ENCODE measurements at places on chromosomes 16 and 17.

GRCh38 chr17:21370430-21370829 is 5.7 kb upstream of the KCNJ12 start:
- DNase-seq = no peak

- no peak for DNase-seq
Observed at GRCh38 chr17:47275245-47275984, 21.8 kb downstream of the ITGB3 start.

DNA sequence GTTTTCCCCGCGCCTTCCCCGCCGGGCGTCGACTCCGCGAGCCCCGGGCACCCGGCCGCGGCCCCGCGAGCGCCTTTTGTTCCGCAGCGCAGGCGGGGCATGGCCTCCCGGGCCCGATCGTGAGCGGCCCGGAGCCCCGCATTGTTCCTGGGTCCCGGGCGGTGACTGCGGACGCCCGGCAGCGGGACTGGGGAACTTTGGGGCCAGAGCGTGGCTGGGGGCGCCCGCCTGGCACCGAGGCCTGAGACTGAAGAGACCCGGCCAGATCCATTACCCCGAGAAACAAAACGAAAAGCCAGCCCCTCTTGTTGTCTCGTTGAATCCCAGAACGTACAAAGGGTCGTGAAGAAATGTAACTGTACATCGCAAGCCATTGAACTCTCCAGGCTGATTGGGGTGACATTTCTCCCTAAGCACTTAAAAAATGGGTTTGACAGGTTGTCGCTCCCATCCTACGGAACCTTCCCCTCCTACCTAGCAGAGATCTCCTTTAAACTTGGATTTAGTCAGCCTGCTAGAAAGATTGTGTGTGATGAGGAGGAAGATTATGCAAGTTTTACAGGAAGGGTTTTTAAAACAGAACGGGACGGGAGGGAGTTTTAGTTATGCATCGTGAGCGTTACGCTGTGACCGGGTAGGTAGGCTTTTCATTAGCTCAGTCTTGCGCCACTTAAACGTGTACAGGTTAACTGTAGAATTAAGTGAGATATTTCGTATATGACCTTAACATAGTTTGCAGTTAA is 825 bp downstream of the METTL9 start:
- no peak for DNase-seq

DNA sequence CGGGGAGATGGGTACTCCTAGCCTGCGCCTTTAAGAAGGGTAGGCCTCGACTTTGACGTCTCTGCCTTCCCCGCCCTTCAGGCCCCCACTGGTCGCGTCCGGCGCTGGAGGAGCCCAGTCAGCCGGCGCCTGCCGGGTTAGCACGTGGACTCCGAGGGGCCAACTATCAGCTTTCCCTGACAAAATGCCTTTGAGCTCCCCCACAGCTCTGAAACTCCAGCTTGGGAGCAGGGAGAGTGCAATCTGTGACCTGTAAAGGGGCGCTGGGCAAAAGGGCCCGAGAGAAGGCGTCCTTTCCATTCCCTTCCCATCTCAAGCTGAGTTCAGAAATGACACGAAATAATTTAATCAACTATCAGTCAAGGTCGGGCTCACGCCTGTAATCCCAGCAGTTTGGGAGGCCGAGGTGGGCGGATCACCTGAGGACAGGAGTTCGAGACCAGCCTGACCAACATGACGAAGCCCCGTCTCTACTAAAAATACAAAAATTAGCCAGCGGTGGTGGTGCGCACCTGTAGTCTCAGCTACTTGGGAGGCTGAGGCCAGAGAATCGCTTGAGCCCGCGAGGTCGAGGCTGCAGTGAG is 2.3 kb upstream of the SLC25A39 start:
- DNase-seq = peak; percentile 87

GRCh38 chr16:13351181-13351580 is 449.8 kb downstream of the SHISA9 start:
- DNase-seq = no peak

DNA sequence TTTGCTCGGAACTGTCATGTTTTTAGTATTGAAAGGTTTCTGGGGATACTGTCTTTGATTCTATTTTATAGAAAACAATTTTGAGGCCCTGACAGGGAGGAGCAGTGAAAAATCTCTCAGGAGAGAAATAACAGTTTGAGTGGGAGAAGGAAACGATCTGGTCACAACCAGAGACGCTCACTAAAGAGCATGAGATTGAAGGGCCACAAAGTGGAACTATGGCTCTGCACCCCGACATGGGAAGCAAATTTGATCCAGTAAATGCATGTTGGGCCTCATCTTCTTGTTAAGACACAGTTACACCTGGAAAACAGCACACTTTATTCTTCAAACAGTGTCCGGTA is 492 bp downstream of the ERAL1 start:
- no peak for DNase-seq

DNA sequence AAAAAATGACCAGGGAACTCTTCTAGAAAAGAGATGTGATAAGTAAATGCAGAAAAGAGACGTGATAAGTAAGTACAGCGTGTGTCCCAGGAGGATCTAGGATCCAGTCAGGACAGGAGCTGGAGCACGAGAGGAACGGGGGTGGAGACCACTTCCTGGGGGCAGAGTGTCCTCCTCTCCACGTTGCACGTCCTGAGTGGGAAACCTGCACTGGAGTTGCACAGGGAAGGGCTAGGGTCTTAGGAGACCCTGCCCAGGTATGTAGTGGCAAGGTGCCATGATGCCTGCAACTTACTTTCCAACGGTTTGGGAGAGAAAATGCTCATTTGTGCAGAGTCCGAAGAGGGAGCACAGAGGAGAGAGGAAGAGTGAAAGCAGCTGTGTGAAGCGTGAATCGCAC is 55.8 kb downstream of the RNF213 start:
- no peak for DNase-seq

DNA sequence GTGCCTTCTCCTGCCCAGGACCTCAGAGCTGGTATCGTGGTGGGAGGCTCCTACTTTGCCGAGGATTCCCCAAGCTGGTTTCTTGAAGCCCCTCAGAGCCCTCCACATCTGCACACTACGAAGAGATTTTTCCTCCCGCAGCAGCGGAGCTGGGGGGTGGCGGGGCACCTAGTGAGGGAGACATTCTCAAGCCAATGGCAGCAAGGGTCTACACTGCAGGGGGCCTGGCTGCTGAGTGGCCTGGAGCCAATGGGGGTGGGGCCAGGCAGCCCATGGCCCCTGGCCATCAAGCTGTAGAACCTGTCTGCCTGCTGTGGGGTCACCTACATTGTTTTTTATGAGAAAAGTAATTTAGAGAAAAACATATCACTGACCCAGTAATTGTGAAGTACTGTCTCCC is 5.0 kb downstream of the SLC26A11 start:
- no peak for DNase-seq

DNA sequence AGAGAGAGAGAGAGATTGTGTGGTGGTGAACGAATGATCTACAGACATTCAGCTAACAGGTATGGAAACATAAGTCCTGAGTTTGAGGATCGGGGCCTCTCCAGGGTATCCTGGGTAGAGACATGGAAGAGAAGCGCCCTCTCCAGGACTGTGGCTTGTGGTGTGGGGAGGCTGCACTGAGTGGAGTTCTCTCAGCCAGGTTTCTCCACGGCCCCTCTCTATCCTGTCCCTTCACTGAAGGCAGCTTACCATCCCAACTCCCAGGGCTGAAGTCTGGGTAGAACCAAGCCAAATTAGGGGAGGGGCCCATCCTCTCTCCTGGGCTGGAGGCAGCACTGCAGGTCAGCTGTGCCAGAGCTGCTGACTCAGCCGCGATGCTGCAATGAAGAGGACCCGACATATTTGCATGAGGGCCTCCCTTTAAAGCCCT is 6.2 kb downstream of the C1QL1 start:
- no peak for DNase-seq

DNA sequence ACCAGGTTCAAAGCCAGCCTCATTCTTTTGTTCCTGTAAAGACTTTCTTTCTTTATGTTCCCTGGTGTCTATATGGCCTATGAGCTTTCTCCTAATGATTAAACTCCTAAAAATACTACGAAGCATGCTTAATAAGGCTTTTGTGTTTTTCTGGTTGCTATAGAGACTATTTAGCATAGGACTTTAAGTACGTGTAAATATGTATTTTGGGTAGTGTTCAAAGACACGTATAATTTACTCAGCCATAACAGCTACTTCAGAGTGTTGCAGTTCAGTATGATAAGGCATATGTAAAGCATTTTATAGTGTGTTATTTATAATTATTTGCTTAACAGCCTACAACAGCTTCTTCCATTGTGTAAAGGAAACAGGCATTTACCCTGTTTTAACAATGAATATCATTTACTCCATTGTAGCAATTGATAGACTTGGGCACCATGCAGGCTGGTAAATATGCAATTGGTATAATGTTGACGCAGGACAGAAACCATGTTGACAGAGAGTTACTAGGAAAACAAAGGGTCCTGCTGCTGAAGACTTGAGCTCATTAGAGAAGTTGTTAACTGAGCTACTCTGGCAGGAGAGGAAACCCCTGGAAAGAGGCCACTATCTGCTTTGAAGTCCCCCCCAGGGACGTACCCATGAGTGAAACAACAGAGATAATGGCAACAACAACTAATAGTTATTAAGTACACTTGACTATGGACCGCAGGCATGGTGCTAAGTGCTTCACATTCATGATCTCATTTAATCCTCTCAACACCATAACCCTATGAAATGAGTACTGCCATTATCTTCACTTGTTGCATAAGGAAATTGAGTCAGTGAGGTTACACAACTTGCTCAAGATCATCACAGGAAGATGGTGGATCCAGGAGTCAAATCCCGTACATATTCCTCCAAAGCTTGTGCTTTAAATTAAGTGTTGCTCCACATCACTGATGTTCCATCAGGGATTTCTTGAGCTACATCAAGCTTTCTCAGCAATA is 342.2 kb upstream of the DYNLRB2 start:
- no peak for DNase-seq

Measured in activated T-helper 1 cell treated with anti-CD3 and anti-CD28 coated beads, Interleukin-2, amount 50 U/mL, for 16 hours (primary cell).